Left lung (tissue), 14 donors: ENCODE measurements at places on chromosomes 11 and 22. TPM values are rescaled to one million over a fixed set of nuclear protein-coding genes. Genes with fewer than 3 reads are reported as not detected.

GRCh38 chr22:19848298-19849224, 6.1 kb downstream of the GNB1L start:
- no peak for DNase-seq

DNA sequence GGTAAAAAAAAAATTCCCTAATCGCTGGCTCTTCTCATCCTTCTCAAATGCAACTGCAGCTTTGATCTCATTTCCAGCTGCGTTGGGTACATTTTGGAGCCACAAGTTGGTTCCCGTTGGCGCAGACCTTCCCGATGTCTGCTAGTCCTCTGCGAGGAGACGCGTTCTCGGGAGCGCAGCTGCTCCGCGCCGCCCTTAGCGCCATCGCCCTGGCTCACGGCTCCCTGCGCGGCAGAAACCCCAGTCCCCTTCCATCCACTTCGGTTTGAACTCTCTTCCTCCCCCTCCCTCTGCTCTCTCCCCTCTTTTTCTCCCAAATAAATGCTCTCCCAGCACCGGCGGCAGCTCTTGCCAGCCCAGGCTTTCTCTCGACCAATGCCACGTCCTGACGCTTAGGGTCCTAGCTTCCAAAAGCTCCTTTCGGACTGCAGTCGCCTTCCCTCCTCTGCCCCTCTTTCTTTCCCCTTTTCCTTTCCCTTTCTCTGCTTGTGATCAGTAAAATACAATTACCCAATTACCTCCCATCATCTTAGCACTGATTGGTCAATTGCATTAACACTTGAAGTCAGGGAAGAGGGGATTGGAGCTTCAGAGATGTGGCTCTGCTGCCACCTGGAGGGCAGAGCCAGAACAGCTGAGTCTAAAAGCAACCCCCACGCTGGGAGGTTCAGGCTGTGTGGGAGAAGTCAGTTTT, 1165.7 kb downstream of the LRRC4C start:
- peak; percentile 90 for DNase-seq

- DNase-seq: no peak
Measured at GRCh38 chr22:50551160-50551752, 5.6 kb downstream of the KLHDC7B start.

DNA sequence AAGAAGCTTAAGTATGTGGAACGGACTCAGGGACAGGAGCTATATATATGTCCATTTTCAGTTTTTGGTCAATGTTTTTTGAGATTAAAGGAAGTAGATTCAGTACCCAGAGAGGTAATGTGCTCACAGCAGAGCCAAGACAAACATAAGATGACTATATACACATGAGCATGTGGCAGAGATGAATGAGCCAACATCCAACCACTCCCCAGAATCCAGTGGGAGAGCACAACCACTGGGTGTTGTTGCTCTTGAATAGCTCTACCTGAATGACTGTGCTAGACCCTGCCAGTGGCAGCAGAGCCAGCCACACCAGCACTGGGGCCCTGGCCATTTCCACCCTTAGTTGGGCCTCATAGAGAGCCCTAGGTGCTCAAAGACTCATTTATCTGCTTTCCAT, 10.7 kb upstream of the SYTL2 start:
- no peak for DNase-seq

DNA sequence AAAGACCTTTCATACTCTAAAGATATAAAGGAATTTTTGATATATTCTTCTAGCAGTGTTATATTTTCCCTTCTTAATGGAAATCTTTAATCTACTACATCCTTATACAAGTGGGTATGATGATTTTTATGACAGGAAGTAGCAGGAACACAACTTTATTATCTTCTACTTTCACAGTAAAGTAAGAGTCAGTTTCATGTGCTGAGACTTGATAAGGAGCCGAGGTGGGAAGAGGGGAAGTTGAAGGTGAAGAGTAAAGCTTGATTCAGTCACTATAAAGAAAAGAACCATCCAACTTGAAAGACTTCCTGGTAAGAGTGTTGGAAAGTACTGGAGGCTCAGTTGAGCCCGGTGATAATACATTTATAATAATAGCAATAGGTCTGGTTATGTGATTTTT, 82.1 kb upstream of the PTH start:
- DNase-seq: no peak

GRCh38 chr22:37303821-37304274, 21.5 kb downstream of the CYTH4 start:
- no peak for DNase-seq

Gene FDX1
- polyA plus RNA-seq: 16.8 TPM

Gene STX3
- 33.5 TPM for polyA plus RNA-seq
